ENCODE measurements at places on chromosomes 4 and X. TPM values are rescaled to one million over a fixed set of nuclear protein-coding genes. Genes with fewer than 3 reads are reported as not detected.

The XAGE1B gene
- total RNA-seq: not detected

DNA sequence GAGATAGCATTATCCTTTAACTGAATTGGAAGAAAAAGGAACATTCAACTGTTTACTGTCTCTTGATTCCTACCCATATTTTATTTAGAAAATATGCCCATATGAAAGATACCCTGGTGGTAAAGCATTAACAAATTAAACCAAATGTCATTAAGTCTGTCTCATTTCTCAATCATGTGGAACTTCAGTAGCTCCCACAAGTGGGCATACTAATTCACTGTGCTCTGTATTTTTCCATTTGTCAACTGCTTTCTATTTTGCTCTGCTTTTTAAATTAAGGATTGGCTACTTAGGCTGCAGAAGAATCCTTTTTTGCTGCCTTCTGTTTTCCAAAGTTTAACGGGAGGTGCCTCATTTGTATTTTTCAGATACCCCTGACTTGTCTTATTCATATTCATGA lies 77.2 kb downstream of the DDIT4L start:
- DNase-seq: no peak
- H3K4me1 ChIP-seq: no peaks in the 10 kb centered on the region
- no peak overlapping the region for H3K4me3 ChIP-seq
- no peaks in the 10 kb centered on the region for H3K27me3 ChIP-seq
- no peak overlapping the region for H3K27ac ChIP-seq

The CDKL2 gene
- 0.23 TPM for total RNA-seq

GRCh38 chrX:12790885-12791256 lies 341 bp upstream of the PRPS2 start:
- H3K36me3 ChIP-seq: no peaks in the 10 kb centered on the region
- no peaks in the 10 kb centered on the region for H3K27me3 ChIP-seq
- no peaks in the 10 kb centered on the region for H3K4me1 ChIP-seq
- DNase-seq: no peak

The FOXR2 gene
- not detected for total RNA-seq

- H3K27me3 ChIP-seq: no peaks in the 10 kb centered on the region
- H3K4me1 ChIP-seq: no peaks in the 10 kb centered on the region
- no peak overlapping the region for H3K27ac ChIP-seq
- H3K36me3 ChIP-seq: no peaks in the 10 kb centered on the region
- no peak overlapping the region for H3K4me3 ChIP-seq
Measured at GRCh38 chr4:174340714-174341113, 57.0 kb downstream of the CEP44 start.

GRCh38 chrX:151816934-151817333 lies 82.4 kb downstream of the CNGA2 start:
- H3K4me1 ChIP-seq: no peaks in the 10 kb centered on the region
- no peak for DNase-seq
- no peak overlapping the region for H3K27ac ChIP-seq
- H3K27me3 ChIP-seq: no peaks in the 10 kb centered on the region
- no peaks in the 10 kb centered on the region for H3K36me3 ChIP-seq

GRCh38 chrX:21993265-21993664 lies 38.9 kb upstream of the PHEX start:
- DNase-seq: no peak
- no peaks in the 10 kb centered on the region for H3K36me3 ChIP-seq
- H3K4me1 ChIP-seq: no peaks in the 10 kb centered on the region
- no peaks in the 10 kb centered on the region for H3K27me3 ChIP-seq
- peak overlapping the region; percentile 33 for H3K27ac ChIP-seq

GRCh38 chrX:11321986-11322385 lies 28.8 kb downstream of the AMELX start:
- H3K4me3 ChIP-seq: no peak overlapping the region
- no peaks in the 10 kb centered on the region for H3K27me3 ChIP-seq
- DNase-seq: no peak
- no peaks in the 10 kb centered on the region for H3K36me3 ChIP-seq
- H3K4me1 ChIP-seq: no peaks in the 10 kb centered on the region
- no peak overlapping the region for H3K27ac ChIP-seq

- no peak for DNase-seq
- no peaks in the 10 kb centered on the region for H3K36me3 ChIP-seq
- no peaks in the 10 kb centered on the region for H3K27me3 ChIP-seq
- no peak overlapping the region for H3K27ac ChIP-seq
- no peak overlapping the region for H3K4me3 ChIP-seq
- H3K4me1 ChIP-seq: no peaks in the 10 kb centered on the region
Measured at GRCh38 chrX:136825771-136826170, 45.0 kb upstream of the ARHGEF6 start.

GRCh38 chr4:146927695-146928094 lies 18.0 kb downstream of the TTC29 start:
- no peak overlapping the region for H3K4me3 ChIP-seq
- H3K36me3 ChIP-seq: no peaks in the 10 kb centered on the region
- H3K4me1 ChIP-seq: no peaks in the 10 kb centered on the region

GRCh38 chrX:149007423-149007822 lies 497.7 kb downstream of the IDS start:
- no peak overlapping the region for H3K27ac ChIP-seq
- H3K4me3 ChIP-seq: no peak overlapping the region
- no peaks in the 10 kb centered on the region for H3K27me3 ChIP-seq
- DNase-seq: no peak
- H3K4me1 ChIP-seq: no peaks in the 10 kb centered on the region
- no peaks in the 10 kb centered on the region for H3K36me3 ChIP-seq

GRCh38 chrX:24676403-24677024 lies 17.2 kb upstream of the POLA1 start:
- H3K36me3 ChIP-seq: no peaks in the 10 kb centered on the region
- no peak for DNase-seq
- H3K4me3 ChIP-seq: no peak overlapping the region
- no peaks in the 10 kb centered on the region for H3K4me1 ChIP-seq
- H3K27me3 ChIP-seq: no peaks in the 10 kb centered on the region

GRCh38 chr4:146283758-146284651 lies 69.7 kb downstream of the REELD1 start:
- DNase-seq: no peak
- no peak overlapping the region for H3K4me3 ChIP-seq
- H3K27ac ChIP-seq: no peak overlapping the region
- H3K36me3 ChIP-seq: peaks cover 20% of the 10 kb centered on the region
- H3K27me3 ChIP-seq: no peaks in the 10 kb centered on the region

DNA sequence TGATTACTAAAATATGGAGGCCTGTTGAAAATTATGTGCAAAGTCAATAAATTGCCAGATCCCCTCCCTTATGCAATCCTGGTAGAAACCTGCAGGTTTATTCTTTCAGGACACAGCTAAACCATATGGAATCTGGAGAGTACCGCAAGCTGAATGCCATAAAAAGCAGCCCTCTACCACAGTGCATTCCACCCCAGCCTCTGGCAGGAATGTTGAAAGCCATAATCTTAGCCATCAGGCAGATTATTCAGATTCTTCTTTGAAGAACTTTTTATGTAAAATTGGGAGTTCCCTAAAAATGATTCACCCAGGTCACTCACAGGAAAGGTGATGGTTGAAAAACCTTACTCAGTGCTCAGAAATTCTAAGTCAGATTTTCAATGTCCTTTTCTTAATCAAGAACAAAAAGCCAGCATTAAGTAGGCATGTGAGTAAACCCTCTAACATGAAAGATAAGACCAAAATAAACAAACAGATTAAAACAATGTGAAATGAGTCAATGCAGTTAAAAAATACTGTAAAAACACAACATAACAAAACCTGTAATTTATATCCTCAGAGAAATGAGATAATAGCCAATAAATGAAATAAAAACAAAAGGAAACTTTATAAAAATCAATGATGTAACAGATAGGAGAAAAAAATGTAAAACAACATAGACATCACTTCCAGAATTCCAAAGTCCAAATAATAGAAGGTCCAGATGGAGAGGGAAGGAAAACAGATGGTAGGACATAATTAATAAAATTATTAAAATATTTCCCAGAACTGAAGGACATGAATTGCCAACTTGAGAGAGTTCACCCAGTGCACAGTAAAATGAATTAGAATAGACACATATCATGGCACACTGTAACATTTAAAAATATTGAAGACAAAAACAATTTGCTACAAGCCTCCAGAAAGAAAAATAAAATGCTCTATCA lies 226.9 kb downstream of the FSTL5 start:
- H3K27ac ChIP-seq: no peak overlapping the region
- H3K36me3 ChIP-seq: no peaks in the 10 kb centered on the region
- DNase-seq: no peak
- H3K27me3 ChIP-seq: no peaks in the 10 kb centered on the region
- no peak overlapping the region for H3K4me3 ChIP-seq

The MEPE gene
- not detected for total RNA-seq

GRCh38 chr4:10608501-10609219 lies 75.9 kb downstream of the CLNK start:
- no peak for DNase-seq
- H3K36me3 ChIP-seq: no peaks in the 10 kb centered on the region
- no peaks in the 10 kb centered on the region for H3K27me3 ChIP-seq

DNA sequence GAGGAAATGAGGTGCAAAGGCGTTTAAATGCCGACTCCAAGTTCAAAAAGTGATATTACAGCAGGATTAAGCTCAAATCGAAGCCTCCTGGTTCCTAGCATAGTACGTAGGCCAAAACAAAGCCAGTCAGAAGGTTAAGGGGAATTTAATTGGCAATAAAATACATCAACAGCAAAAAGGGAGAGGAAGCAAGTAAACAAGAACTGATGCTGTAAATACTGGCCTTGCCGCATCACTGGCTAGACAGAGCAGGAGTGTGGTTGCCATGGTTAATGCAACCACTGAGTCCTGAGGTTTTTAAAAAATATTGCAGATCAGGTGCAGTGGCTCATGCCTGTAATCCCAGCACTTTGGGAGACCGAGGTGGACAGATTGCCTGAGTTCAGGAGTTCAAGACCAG lies 63.2 kb upstream of the FBXW7 start:
- no peak overlapping the region for H3K27ac ChIP-seq
- no peaks in the 10 kb centered on the region for H3K36me3 ChIP-seq
- peaks cover 21% of the 10 kb centered on the region for H3K4me1 ChIP-seq
- H3K27me3 ChIP-seq: no peaks in the 10 kb centered on the region
- DNase-seq: no peak

The TMEM47 gene
- total RNA-seq: 4.5 TPM

- no peaks in the 10 kb centered on the region for H3K4me1 ChIP-seq
- no peak for DNase-seq
- no peak overlapping the region for H3K4me3 ChIP-seq
- H3K27ac ChIP-seq: no peak overlapping the region
Measured at GRCh38 chr4:113919145-113919544, 60.3 kb downstream of the ARSJ start.

- no peak overlapping the region for H3K4me3 ChIP-seq
- DNase-seq: no peak
- H3K4me1 ChIP-seq: no peaks in the 10 kb centered on the region
- H3K27me3 ChIP-seq: no peaks in the 10 kb centered on the region
Measured at GRCh38 chr4:155877971-155878370, 11.9 kb upstream of the ASIC5 start.

DNA sequence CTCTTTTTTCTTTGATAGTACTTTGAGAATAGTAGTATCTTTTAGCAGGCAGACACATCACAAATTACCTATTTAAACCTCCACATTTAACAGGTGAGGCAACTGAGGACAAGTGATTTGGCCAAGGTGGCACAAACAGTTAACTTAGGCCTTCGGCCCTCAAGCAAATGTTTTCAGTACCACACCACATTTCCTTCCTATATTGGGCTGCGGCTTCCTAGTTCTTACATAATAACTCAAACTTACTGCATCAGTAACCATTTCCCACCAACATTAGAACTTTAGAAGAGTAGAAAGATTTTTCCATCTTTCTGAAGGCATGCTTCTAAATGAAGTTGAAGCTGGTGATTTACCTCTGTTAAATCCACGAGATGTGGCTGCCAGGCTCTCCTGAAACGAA lies 63.2 kb upstream of the SLC4A4 start:
- no peaks in the 10 kb centered on the region for H3K27me3 ChIP-seq
- no peaks in the 10 kb centered on the region for H3K36me3 ChIP-seq

DNA sequence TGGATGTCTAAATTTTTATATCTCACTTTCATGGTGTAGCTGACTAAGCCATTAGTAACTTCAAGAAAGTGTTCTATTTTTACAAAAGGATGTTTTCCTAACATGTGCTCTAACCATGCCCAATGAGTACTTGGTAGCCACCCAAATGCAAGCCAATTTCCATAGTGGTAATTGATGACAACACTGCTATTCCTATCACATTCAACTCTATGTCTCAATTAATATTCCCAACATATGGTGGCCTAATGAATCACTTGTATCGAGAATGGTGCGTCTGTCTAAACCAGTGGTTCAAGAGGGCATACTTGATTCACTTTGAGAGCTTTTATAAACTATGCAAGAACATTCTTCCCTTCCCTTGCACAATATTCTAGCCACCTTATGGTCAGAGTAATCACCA lies 112.9 kb upstream of the GPRIN3 start:
- H3K4me1 ChIP-seq: no peaks in the 10 kb centered on the region
- no peaks in the 10 kb centered on the region for H3K36me3 ChIP-seq
- no peak for DNase-seq
- no peak overlapping the region for H3K4me3 ChIP-seq
- no peak overlapping the region for H3K27ac ChIP-seq

The STAP1 gene
- total RNA-seq: not detected

GRCh38 chr4:184318852-184319251 lies 101.2 kb upstream of the ENPP6 start:
- no peak overlapping the region for H3K4me3 ChIP-seq

- DNase-seq: no peak
- H3K4me3 ChIP-seq: no peak overlapping the region
- no peaks in the 10 kb centered on the region for H3K27me3 ChIP-seq
- no peaks in the 10 kb centered on the region for H3K4me1 ChIP-seq
- H3K36me3 ChIP-seq: no peaks in the 10 kb centered on the region
Measured at GRCh38 chr4:130131536-130131935, 1035.6 kb downstream of the C4orf33 start.

- H3K4me3 ChIP-seq: no peak overlapping the region
- H3K27ac ChIP-seq: no peak overlapping the region
- H3K4me1 ChIP-seq: no peaks in the 10 kb centered on the region
- H3K27me3 ChIP-seq: no peaks in the 10 kb centered on the region
- no peak for DNase-seq
Measured at GRCh38 chrX:28693101-28693500, 105.9 kb downstream of the IL1RAPL1 start.

- no peak overlapping the region for H3K27ac ChIP-seq
- H3K4me1 ChIP-seq: no peaks in the 10 kb centered on the region
- DNase-seq: no peak
- no peaks in the 10 kb centered on the region for H3K36me3 ChIP-seq
- H3K27me3 ChIP-seq: no peaks in the 10 kb centered on the region
- no peak overlapping the region for H3K4me3 ChIP-seq
Measured at GRCh38 chr4:40244606-40245005, 47.8 kb downstream of the RHOH start.

The PABPC1L2B gene
- not detected for total RNA-seq
